K562 (cell line): ENCODE measurements at places on chromosomes 5 and 9.

GRCh38 chr5:160641405-160641804 is 210.6 kb downstream of the ATP10B start:
- DNase-seq = no peak

- no peak for DNase-seq
Observed at GRCh38 chr9:27131731-27132130, 22.7 kb downstream of the TEK start.

GRCh38 chr5:136620016-136620419 is 254.7 kb upstream of the TRPC7 start:
- DNase-seq = no peak

- DNase-seq = no peak
Observed at GRCh38 chr5:88678770-88679381, 204.1 kb downstream of the MEF2C start.

DNA sequence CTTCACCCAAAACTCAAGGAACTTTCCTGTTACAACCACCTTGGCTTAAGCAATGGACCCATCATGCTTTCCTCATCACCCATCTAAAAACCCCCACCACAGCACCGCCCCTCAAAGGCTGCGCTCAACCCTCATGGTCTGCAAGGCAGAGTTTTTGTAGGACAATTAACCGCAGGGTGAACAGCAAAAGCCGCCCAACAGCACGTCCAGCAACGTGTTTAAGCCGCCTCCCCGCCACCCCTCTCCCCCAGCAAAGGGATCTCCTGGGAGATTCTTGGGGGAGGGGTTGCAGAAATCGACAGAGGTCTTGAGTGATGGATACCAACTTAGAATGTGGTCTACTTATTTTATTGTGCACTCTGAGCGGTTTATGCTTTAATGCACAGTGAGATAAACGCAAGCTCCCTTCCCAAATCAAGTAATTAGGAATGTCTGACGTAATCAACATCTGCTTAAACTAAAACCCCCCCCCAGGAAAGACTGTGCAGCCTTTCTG is 1.9 kb downstream of the ROR2 start:
- peak; percentile 56 for DNase-seq

DNA sequence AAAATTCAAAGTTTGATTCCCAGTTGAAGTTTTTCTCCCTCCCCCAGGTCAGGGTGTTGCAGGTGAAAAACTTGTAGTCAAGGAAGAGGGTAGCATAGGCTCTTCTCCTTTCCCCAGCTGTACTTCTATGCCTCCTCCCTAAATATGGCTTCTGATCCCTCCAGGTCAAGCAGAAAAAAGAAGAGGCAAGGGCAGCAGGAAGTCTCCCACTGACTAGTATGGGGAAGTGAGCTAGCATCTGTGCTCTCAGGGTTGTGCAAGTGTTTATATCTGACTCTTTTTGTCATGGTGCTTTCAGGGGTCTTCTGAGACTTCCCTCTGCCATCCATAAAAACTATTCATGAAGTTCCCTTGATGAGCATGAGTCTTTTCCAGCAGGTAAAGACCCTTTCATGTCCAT is 76.0 kb downstream of the ATPSCKMT start:
- no peak for DNase-seq

DNA sequence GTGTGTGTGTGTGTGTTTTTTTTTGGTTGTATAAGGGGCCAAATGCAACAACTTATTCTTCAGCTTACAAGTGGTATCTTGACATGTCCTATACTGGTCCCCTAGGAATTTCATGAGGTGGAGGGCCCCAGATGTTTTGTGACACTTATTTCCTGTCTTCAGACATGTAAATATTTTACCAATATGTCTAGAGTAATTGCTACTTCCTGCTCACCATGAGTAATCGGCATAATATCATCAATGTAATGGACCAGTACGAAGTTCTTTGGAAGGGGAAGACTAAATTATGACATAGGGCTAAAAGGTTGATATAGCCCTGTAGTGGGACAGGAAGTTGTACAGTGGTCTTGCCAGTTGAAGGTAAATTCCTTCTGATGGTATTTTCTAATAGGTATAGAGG is 3.7 kb upstream of the OTULIN start:
- no peak for DNase-seq

DNA sequence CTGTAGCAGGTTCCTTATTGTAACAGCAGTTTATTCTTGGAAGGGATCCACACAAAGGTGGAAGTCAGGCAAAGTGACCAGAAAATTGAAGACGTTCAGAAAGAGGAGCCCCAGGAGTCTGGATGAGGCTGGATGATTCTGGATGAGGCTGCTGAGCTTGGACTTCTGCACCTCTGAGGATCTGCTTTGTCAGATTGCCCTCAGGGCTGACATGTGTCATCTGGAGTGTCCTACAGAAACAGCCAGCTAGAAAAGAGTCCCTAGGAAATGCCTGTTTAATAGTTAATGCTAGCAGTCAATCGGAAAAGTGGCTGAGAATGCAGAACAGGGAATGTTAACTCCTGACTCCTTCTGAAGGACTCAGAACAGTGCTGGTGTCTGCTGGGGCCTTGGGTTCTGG is 236.4 kb downstream of the LRRC70 start:
- DNase-seq = no peak

GRCh38 chr9:95815133-95815532 is 60.4 kb upstream of the ERCC6L2 start:
- peak; percentile 25 for DNase-seq

DNA sequence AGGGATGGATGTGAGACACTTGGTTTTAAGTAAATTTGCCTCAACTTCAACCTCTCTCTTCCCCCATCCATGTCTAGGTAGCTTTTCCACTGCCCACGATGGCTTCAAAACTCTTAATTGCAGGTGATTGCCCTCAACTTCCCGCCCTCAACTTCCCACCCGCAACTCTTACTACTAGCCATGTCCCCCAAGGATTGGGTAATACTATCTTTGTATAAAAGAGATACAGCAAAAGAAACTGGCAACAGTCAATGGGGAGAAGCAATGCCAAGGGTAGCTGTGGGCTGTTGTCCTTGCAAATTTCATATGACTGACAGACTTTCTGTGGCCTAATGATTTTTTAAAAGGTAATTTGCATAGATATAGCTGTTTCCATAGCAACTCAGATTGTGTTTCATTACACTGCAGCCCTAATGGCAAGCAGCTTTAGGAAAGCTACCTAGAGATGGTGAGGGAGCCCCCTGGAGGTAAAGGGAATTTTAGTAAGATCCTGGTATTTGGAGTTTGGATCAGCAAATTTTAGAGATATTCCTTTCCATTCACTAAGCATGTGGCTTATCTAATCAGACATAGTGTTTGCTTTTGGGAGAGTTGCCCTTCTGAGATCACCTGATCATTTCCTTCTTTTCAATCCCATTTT is 421.5 kb upstream of the DAP start:
- DNase-seq = peak; percentile 38

DNA sequence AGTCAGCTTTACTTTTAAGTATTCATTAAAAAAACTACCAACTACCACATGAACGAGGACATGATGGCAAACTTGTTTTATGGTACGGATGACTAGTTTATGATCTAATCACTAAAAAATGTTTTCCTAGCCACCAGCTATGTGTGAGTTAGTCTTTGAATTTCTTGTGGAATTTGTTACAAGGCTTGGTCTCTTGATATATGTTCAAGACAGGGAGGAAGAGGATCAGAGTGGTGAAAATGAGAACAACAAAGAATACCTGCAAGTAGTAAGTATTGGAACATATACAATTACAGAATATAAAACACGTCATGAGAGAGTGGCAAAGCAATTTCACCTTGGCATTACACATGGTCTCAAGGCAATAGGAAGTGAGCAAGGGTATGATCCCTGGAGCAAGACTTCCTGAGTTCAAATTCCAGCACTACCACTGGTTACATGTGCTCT is 548.6 kb upstream of the TLE4 start:
- no peak for DNase-seq

DNA sequence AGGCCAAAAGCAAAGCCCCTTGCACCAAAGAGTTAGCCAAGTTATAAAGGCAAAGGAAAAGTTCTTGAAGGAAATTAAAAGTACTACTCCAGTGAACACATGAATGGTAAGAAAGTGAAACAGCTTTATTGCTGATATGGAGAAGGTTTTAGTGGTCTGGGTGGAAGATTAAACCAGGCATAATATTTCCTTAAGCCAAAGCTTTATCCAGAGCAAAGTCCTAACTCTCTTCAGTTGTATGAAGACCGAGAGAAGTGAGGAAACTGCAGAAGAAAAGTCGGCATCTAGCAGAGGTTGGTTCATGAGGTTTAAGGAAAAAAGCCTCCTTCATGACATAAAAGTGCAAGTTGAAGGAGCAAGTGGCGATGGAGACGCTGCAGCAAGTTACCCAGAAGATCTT is 3.1 kb upstream of the NUDT12 start:
- DNase-seq = no peak

GRCh38 chr5:167798448-167798847 is 493.0 kb upstream of the WWC1 start:
- DNase-seq = no peak

DNA sequence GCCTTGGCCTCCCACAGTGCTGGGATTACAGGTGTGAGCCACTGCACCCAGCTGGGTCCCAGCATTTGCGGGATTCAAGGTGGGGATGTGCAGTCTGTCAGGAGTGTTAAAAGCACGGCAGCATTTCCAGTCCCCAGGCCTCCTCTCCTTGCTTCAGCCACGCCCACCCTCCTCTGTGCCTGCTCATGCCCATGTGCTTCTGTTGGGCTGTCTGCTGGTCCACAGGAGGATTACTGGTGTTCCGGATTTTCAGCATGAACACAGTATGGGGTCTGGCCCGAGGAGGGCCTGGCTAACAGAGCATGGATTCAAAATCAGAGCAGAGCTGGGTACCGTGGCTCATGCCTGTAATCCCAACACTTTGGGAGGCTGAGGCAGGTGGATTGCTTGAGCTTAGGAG is 5.5 kb downstream of the ARRDC1 start:
- no peak for DNase-seq

DNA sequence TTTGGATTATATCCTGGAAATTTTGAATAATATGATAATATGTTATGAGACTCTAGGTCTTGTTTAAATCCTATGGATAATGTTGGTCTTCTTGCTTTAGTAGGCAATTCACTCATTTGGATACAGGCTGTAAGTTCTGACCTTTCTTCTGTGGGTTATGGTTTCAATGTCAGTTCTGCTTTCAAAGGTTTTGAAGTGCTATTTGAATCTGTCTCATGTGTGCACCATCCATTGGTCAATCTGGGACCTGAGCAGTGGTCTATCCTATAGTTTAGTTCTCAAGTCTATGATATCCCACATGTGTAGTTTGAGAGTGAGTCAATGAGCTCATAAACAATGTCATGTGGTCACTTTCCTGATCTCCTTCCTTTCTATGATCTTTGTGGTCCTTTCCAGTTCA is 94.4 kb downstream of the RMI1 start:
- no peak for DNase-seq

GRCh38 chr9:136437839-136438547 is 1.7 kb downstream of the INPP5E start:
- no peak for DNase-seq

- no peak for DNase-seq
Observed at GRCh38 chr9:13570068-13570974, 290.8 kb upstream of the MPDZ start.

DNA sequence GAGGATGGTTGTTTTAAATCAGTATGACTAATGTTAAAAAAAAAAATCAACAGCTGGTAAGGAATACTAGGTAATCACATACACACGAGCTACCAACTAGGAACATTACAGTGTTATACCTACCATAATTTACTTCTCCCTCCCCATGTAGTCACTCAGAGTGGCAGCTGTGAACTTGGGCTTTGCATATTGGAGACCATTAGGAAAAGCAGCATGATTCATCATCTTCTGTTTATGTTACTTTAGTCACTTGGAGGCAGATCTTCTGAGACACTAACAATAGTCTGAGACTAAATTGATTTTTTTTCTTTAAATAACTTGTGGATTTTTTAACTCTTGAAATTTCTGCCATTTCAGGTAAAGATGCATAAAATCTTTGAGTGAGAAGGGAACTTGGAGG is 141.5 kb upstream of the NR4A3 start:
- no peak for DNase-seq

DNA sequence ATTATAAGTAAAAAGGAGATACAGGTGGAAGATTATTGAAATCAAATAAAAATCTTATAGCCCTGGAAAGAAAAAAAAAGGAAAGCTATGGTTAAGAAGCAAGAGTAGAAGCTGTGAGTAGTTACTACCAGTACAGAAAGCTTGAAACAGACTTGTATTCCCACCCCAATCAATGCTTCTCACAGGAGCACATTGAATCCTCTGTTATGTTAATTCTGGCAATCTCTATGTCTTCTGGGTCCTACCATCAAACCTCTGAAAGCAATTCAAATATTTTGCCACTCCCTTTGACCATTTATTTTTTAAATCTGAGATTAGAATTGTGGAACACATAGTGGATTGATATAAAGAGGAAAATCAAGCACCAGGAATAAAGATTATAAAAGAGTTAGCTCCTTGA is 186.5 kb downstream of the MEF2C start:
- no peak for DNase-seq

GRCh38 chr5:22514231-22514630 is 338.9 kb downstream of the CDH12 start:
- no peak for DNase-seq

DNA sequence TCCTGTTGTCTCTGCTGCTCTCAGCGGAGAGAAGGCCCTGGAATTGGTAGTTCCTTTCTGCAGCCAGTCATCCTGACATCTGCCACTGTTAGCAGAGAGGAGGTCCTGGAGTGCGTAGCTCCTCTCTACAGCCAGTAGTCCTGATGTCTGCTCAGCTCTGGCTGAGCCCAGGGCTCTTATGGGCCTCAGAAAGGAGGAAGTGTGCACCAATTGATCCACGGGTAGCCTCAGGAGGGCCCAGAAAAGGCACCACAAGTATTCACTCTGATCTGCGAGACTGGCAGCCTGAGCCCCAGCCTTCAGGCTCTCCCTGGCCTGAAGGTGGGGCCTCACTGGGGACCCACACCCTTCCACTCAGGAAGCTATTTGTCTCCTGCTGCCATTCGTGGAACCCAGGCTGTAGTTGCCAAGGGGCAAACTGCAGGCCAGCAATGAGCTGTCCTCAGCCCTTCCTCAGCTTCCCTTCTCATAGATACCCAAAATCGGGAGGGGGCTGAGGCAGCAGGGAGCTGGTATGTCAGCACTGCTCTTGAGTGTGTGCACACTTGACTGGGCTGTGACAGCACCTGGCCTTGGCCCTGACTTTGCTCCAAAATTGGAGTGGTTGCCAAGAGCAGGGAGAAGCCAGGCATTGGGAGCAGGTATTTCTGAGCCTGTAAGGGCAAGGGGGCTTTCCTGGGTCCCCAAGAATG is 1049.5 kb upstream of the ACO1 start:
- no peak for DNase-seq

GRCh38 chr9:136244122-136244968 is 1.3 kb downstream of the QSOX2 start:
- no peak for DNase-seq
